ENCODE measurements at places on chromosomes 5 and 9.

DNA sequence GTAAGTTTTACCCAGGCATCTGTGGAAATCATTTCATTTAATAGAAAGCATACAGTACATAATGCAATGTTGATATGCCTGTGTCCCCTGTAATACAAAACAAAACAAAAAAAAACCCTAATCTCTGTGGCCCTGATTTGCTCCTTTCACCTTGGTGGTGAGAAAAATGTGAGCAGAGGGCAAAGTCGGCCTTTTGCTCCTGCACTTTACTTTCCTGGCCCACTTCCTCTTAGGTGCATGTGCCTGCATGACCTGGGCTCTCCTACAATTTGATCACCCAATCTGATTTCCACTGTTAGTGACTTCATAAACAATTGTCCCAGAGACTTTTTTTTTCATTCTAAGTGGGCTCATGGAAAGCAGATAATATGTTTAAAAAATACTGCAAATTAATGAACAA, 424.3 kb downstream of the SEMA5A start:
- no peak for DNase-seq

DNA sequence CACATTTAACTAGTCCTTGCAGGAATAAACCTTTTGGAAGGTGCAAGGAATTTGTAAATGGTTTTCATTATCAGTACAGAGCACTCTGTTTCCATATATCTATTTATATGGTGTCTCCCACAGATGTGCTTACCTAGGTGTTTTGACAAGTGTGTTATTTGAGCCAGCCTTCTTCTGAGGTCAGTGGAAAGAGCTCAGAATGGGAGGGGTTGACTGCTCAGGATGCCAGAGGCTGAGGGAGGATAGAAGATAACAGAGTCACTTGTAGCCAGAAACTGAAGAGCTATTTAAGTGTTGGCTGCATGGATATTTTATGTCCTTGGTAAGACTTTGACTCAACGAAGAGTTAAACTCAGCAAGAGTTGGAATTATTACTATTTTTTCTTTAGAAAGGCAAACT, 5.0 kb downstream of the CMYA5 start:
- no peak for DNase-seq

GRCh38 chr9:125434986-125435775, 173.6 kb downstream of the GAPVD1 start:
- DNase-seq = no peak

GRCh38 chr5:96243203-96243602, 189.8 kb downstream of the PCSK1 start:
- DNase-seq = no peak

DNA sequence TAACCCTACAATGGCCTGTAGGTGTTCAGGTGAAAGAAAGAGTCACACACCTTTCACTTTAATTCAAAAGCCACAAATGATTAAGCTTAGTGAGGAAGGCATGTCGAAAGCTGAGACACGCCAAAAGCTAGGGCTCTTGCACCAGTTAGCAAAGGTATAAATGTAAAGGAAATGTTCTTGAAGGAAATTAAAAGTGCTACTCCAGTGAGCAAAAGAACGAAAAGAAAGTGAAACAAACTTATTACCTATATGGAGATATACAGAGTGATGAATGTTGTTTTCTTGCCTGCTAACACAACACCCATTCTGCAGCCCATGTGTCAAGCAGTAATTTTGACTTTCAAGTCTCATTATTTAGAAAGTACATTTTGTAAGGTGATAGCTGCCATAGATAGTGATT, 254.2 kb upstream of the SLC24A2 start:
- no peak for DNase-seq

GRCh38 chr9:80507611-80508010, 935.8 kb downstream of the TLE4 start:
- no peak for DNase-seq

DNA sequence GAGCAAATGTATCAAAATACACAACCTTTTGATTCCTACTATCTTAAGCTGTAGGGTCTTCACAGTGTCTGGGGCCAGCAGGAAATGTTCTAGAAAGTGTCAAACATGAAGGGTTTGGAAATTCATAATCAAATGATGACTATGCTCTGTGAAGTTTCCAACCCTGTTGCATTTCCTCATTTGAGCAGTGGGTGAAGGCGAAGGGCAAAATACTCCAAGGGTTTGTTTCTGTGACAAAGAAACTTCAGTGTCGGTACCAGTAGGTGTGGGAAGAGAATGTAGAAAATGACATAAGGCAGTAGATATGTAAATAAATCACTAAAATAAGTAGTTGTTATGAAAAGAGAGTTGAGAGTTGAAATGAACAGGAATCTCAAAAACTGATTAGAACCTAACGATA, 576 bp downstream of the ALDOB start:
- no peak for DNase-seq

DNA sequence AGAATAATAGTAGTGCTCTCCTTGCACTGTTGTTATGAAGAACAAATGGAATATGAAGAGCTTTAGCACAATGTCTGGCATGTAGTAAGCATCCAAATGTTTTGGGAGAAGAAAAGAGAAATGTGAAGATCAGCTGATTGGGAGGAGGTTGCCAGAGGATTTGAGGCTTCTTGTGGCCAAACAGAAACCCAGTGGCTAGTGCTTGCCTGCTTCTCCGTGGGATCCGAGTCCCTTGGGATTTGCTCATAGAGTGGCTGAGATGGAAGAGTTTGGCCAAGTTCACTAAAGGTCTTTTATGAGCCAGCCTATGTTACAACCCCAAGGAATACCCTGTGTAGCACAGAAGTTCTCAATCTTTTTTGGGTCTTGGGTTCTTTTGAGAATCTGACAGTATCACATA, 86.0 kb downstream of the ANGPTL2 start:
- DNase-seq = no peak

- DNase-seq = no peak
Observed at GRCh38 chr5:88677943-88678769, 204.8 kb downstream of the MEF2C start.

DNA sequence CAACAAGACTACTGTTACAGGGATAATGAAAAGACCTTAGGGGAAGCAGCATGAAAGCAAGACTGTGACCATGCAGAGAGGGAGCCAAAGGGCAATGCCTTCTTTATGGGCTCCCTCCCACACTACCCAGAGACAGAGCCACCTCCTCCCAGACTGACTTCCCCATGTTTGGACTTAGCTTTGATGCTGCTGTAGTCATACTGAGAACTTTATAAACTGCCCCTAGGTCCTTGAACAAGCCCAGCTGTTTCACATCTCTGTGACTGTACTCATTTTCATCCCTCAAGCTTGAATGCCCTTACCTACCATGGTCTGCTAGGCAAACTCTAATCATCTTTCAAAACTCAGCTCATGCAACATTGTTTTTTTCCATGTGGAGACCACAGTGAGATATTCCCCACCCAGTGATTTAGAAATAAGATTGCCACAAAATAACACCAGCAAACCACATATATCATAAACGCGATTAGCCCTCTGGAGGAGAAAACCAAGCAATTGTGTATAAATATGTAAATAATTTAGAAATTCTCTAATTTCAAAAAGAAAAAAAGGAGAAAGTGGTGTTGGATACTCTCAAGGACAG, 23.4 kb upstream of the FAM169A start:
- DNase-seq = no peak

- DNase-seq = peak; percentile 83
Observed at GRCh38 chr5:149938791-149939358, 5.7 kb downstream of the PDE6A start.

DNA sequence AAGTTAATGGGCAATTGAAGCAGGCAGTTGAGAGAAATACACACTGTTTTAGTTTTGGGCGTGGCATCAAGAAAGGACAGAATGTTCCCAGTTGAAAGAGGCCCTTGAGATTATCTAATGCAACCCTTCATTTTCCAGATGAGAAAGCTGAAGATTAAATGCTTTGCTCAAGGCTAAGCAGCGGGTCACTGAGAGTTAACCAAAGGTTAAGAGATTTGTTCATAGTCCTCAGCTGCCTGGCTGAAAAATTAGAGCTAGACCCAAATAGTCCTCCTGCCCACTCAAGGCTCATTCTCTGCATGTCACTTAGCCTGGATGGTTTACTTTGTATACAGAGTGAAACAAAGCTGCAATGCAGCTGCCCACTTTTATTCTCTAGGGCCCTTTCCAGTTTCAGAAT, 46.7 kb upstream of the MAMDC2 start:
- DNase-seq = no peak

DNA sequence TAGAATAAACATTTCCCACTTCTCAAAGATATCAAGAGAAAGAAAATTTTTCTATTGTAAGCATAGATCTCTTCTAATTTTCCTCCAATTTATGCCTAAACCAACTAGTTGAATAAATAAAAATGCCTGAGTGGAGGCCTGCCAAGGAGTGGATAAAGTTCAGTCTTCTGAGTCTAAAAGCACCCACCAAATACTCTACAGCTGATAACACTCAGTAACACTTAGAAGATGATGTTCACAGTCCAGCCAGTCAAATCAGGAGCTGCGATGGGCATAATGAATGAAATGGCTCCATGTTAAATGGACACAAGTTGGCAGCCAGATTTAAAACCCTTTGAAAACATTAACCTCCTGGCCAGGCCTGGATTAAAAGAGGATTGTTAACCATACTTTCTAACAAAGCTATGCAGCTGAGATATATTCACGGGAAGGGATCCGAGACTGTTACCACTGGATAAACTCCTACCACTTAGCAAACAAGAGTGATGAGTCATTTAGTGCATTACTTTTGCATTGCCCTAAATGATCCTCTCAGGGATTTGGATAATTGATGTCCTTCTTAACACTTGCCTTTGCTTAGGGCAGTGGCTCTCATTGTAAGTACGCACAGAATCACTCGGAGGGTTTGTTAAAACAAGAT, 63.7 kb upstream of the CCDC112 start:
- no peak for DNase-seq

DNA sequence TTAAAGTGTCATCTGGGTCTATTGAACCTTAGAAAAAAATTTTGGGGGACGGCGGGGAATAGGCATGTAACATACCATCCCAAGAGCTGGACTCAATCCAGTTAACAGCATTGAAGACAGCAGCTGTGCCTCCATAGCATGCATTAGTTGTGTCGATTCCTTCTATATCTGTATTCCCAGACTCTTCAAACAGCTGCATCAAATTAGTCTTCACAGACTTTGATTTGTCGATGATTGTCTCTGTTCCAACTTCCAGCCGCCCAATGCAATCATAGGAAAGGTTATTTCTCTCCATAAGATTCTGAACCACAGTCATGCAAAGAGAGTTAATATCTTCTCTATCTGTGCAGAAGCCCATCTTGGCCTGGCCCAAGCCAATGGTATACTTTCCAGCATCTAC, 14.8 kb downstream of the HMGCS1 start:
- DNase-seq = no peak

- DNase-seq = no peak
Observed at GRCh38 chr5:54206580-54207229, 103.7 kb downstream of the ARL15 start.

DNA sequence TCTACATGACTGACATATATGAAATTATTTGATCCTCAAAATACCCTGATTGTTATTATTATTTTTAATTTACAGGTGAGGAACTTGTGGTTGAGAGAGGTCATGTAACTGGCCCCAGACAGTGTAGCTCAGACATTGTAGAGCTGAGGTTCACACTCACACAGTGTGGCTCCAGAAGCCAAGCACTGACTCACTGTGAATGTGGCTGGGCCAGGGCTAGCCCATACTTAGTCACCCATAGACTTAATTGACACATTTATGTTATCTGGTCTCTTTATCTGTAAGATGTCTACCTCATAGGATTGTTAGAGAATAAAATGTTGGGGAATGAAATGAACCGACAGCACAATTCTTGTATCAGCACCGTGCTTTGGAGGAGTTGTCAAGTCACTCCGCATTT, 24.9 kb upstream of the CCDC112 start:
- no peak for DNase-seq

DNA sequence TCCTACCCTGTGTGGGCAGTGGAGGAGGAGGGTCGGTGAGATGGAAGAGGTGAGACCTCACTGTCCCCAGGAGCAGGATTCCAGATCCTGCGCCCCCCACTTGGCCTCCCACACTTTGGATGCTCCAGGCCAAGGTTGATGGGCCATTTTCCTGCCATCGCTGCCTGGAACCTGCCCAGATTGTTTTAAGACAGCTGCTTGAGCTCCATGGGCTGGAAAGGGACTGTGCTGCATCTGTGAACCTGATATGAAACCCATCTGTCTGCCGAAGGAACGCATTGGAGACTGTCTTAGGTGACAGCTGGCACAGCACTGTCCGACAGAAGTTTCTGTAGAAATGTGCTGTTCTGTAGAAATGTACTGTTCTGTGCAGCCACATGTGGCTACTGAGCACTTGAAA, 72.7 kb upstream of the SLC25A48 start:
- DNase-seq = no peak

- no peak for DNase-seq
Observed at GRCh38 chr5:150625831-150626746, 14.4 kb upstream of the SYNPO start.

GRCh38 chr5:150026682-150027172, 26.2 kb downstream of the HMGXB3 start:
- no peak for DNase-seq

DNA sequence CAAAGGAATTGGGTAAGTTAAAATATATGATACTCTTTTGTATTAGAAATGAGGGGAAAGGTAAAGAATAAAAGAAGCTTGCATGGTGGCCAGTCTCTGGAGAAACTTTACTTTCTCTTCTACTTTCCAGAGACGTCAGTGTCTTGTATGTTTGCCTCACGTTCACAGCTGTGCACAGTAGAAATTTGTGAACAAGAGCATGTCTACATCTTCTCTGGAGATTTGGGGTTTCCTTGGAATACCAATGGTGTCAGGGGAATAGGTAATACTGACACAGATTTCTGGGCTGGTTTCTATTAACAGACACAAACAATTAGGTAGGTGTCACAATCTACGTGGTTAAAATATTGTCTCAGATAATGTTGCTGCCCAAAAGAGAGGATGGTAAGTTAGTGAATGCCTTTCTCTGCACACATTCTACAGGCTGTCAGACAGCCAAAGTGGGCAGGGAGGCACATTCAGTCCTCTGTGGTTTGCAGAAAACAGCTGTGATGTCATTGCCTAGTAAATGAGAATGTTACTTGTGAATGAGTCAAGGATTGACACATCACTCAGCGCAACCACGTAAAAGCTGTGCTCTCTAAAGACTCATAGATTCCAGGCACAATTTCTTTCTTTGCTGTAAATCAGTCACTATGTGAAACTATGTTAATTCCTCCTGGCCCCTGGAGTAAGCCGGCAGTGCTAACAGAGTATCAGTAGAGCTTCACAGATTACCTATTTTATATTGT, 397.1 kb downstream of the MAN2A1 start:
- DNase-seq = peak; percentile 17

DNA sequence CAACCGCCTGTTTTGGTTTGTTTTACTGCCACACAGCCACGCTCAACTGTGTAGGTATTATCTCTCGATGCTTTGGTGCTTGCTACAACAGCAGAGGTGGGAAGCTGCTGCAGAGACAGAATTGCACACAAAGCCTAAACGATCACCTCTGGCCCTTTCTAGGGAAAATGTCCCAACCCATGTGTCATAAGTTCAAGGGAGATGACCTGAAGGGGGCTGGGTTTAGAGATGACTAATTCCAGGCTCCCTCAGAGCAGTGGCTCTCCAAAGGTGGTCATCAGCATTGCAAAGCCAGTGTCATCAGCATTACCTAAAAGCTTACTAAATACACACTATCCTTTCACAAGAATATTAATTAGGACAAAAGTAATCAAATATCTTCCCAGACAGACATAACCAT, 10.9 kb downstream of the ZNF622 start:
- DNase-seq = no peak

- DNase-seq = no peak
Observed at GRCh38 chr5:123436201-123436600, 13.0 kb upstream of the CEP120 start.

Data from T47D (cell line).